ENCODE measurements at places on chromosomes 2 and 18.

DNA sequence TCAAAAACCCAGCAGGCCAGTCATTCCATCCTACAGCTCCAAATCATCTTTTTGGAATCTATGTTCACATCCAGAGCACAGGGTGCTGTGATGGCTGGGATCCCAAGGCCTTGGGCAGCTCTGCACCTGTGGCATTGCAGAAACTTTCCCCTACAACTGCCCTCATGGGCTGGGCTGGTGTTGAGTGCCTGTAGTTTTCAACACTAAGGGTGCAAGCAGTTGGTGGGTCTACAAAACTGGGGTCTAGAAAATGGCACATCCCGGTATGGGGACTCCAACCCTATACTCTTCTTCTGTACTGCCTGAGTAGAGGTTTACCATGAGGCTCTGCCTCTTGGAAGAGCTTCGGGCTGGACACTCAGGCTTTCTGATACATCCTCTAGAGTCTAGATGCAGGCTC lies 95.2 kb upstream of the TEKT4 start:
- no peak for DNase-seq

DNA sequence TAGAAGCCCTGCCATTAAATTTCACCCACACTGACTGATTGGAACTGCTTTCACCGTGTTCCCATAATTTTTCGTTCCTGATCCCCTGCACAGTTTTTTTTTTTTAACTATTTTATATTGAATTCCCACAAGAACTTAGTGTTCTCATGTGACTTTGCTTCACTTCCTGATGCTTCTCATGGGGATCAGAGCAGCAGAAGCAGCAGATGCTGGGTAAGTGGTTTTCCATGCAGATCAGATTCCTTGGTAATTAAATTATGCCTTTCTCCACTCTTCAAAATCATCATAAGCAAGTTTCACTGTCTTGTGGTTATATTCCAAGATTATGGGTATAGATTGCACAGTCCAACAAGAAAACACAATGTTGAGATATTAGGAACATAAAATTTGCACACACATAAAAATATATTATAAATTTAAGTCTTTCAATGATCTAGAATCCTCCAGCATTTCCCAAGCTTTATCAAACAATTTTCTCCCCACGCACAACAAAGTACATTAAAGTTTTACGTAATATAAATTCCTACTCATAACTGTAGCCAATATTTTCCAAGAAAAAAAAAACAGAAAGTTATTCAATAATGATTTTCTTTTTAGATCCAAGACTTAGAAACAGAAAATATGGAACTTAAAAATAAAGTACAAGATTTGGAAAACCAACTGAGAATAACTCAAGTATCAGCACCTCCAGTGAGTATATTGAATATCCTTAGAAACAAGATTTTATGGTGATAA lies 277.9 kb downstream of the GULP1 start:
- DNase-seq = no peak

DNA sequence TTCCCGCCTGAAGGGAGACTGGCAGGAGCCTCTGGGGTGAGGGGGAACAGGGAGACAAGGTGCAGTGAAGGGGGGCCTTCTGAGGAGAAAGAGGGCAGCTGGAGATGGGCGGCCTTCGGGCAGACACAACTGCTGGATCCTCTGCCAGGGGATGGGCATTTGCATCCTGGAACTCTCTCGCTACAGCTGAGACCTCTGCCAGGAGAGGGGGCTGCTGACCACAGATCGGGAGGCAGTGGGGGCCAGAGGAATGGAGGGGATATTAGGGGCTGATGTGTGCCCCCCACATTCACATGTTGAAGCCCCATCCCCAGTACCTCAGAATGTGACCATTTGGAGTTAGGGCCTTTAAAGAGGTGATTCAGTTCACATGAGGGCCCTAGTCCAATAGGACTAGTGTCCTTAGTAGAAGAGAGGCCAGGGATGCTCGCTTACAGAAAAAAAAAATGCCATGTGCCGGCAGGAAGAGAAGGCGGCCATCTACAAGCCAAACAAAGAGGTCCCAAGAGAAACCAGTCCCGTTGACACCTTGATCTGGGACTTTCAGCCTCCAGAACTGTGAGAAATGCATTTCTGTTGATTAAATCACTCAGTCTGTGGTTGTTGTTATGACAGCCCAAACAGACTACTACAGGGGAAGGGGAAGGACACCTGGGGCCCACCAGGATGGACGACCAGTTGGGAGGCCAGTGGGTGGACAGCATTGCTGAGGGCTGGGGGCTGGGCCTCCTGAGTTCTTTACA lies 50.0 kb downstream of the TRABD2A start:
- DNase-seq = no peak

DNA sequence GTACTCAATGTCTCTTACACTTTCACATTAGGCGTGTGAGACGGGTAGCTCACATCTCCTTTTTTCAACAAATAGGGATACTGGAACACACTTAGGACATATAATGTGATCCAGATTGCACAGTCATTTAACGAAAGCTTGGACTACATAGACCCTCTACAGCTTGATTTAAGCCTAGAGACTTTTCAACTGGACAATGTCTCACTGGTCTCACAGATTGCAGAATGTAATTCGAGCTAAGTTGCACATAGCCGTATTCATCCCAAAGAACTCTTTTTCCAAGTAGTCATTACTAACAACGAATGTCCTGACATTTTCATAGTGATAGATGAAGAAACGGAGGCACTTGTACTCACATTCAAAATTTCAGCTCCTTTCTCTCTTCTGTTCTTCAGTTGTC lies 612.1 kb downstream of the ZEB2 start:
- DNase-seq = no peak

GRCh38 chr2:240256704-240257637 lies 116.5 kb upstream of the OTOS start:
- no peak for DNase-seq

DNA sequence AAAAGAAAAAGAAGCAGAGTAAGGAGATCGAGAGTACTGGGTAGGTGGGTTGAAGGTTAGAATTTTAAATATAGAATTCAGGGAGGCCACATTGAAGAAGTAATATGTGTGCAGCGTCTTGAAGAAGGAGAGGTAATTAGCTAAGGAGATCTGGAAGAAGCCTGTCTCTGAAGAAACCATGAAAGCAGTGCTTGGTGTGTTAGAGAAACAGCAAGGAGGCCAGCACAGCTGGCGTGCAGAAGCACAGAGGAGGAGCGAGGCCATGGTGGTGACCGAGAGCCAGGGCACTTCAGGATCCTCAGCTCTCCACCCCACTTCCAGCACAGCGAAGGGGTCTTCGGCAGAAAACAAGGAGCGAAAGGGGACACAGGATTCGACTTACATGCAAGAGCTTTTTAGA lies 305.8 kb downstream of the STK39 start:
- no peak for DNase-seq

GRCh38 chr2:113157897-113158753 lies 15.6 kb upstream of the PSD4 start:
- peak; percentile 52 for DNase-seq

- DNase-seq = no peak
These were observed 35.0 kb upstream of the PTMA start for GRCh38 chr2:231673348-231673770.

GRCh38 chr2:65064728-65065552 lies 8.7 kb downstream of the CEP68 start:
- DNase-seq = peak; percentile 60

DNA sequence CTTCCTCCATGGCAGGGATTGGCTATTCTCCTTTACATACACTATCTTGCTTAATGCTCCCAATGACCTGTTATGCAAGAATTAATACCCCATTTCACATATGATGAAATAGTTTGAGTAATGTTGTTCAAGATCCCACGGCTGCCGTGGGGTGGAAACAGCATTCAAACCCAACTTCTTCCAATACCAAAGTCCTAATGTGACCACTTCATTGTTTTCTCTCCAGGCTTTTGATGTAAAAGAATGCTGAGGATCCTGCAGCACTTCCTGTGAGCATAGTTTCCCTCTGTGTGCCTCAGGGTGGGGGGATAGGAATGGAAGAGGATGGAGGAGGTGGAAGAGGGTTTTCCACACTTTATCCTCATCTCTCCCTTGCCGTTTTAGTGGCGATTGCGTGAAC lies 199.4 kb downstream of the IRS1 start:
- no peak for DNase-seq

DNA sequence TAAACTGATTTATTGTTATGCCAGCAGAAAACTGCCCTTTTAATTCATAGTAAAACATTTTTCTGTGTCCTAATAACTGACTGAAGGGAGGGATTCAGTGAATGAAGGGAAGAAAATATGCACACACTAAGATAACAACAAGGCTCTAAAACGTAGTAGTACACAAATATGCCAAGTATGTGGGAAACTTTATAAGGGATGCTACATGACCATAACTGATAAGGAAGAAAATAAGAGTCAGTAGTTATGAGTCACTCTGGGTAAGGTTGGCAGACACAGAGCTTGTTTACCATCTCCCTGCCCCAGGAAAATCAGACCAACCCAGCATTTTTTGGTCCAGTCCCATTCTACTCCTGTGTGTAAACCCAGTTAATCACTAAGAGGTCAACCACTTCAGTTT lies 124.2 kb downstream of the RPRM start:
- DNase-seq = no peak

DNA sequence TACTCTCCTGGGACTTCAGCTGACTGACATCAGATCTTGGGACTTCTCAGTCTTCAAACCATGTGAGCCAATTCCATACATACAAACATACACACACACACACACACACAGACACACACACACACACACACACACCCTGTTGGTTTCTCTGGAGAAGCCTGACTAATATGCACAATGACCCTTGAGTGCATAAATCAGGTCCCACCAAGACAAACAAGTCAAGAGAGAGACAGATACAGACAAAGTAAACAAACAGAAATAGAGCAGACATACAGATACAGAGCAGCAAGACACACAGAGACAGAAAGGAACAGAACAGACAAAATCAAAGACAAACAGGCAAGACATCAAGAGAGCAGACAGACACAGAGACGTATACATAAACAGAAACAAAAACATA lies 43.8 kb upstream of the DDX18 start:
- no peak for DNase-seq

GRCh38 chr2:120783969-120784372 lies 48.3 kb downstream of the GLI2 start:
- DNase-seq = no peak

GRCh38 chr2:157785200-157785599 lies 90.9 kb downstream of the ACVR1 start:
- DNase-seq = no peak

DNA sequence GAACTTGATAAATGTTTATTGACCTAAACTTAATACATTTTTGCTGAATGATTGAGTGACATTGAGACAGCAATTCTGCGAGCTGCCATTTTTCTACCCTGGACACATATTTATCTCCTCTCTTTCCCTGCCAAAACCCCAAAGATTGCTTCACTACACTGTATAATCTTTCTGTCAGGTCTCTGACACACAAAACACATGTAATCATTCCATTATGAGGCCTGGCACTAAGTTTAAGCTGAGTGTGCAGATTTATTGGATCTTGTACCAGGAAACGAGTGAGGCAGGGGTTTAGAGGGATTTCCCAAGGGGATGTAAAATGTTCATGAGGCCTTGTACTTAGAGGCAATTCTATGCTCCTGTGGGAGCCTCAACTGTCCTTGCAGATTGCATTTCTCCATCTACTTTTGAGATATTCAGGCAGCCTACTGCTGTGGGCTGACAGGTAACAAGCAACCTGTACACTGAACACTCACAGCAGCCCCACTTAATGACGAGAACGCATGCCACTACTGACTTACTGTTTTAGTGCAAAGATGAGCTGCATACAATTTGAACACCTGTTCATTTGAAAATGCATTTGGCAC lies 13.7 kb upstream of the OSR1 start:
- no peak for DNase-seq

DNA sequence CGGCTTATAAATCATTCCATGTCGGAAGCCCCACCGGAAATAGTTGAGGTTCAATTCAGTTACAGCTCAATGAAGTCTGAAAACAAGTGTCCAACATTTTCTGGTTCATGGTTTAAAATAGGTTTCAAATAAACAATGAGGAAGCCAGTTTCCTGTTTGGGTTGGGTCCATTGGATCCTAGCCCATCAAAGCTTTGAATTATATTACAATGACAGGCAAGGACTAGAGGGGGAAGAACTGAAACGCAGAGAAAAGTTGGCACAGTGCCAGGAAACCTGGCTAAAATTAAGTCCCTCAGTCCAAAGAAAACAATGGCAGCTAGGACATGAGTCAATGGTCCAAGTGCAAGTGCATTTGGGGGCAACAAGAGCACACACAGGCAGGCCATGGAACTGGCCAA lies 32.0 kb downstream of the SLC14A1 start:
- DNase-seq = no peak

GRCh38 chr2:69165091-69165880 lies 152.3 kb downstream of the ANTXR1 start:
- DNase-seq = no peak

GRCh38 chr2:58107803-58108710 lies 61.5 kb downstream of the VRK2 start:
- DNase-seq = no peak

GRCh38 chr2:51667679-51668078 lies 635.7 kb upstream of the NRXN1 start:
- no peak for DNase-seq

- no peak for DNase-seq
These were observed 152.5 kb downstream of the CYP26B1 start for GRCh38 chr2:71995067-71995665.

DNA sequence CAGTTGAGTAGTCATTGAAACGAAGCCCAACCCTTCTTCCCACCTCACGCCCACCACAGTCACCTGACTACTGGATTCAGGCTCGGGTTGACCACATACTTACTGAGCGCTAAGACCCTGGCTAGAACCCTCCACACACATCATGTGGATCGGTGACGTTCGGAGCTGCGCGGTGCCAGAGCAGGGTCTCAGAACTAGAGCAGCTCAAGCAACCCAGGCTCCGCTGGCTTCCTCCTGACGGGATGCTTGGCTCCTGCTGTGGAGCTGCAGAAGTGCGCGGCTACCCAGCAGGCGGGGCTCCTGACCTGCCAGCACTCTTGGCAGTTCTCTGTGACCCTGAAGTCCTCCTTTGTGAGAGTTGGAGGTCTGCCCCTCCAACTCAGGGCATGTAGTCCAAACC lies 90.6 kb upstream of the MBOAT2 start:
- DNase-seq = no peak

DNA sequence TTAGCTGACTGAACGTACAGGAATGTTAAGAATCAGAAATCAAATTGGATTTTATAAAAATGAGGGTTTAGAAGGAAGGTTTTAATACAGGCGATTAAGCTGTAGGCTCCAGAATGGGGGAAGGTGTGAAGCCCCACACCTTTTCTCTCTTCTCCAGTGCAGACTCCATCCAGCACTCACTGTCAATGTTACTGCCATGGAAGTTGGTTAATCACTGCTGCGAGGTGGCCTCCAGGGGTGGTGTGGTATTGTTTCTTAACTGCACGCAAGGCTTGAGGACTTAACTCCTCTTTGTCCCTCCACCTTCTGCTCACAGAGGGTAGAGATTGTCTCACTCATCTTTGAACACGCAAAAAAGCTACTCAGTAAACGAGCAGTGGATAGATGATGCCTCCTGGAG lies 26.9 kb upstream of the YWHAQ start:
- no peak for DNase-seq

DNA sequence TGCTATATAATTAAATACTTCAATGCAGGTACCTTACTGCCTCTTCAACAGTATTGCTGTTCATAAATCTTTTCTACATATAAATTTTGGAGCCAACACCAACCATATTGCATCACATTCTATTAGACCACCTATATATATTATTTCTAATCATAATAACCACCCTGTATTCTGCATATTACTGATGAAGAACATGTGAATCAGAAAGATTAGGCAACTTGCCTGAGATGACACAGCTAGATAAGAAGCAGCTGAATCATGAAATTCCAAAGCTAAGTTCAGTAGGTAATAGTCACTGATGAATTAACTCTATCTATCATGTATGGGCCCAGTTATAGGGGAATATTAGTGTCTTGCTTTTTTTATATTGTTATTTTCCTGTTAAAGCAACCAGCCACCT lies 161.8 kb downstream of the AGPS start:
- DNase-seq = no peak

Data from CD4-positive, alpha-beta T cell treated with Interleukin-2 at 100 ng/mL for 4 hours (primary cell).